Lower leg skin (tissue), 4 donors: ENCODE measurements at places on chromosomes 5 and 9. TPM values are rescaled to one million over a fixed set of nuclear protein-coding genes. Genes with fewer than 3 reads are reported as not detected.

FOXD4L3 gene
- total RNA-seq: not detected

PRR16 gene
- total RNA-seq: 1.8 TPM

FAM240B gene
- not detected for total RNA-seq

C9 gene
- not detected for total RNA-seq

CKMT2 gene
- total RNA-seq: 19.7 TPM

NRARP gene
- 49.2 TPM for total RNA-seq

NTRK2 gene
- total RNA-seq: 6.2 TPM

SLC6A19 gene
- total RNA-seq: not detected

TMEM215 gene
- total RNA-seq: not detected

RGS7BP gene
- not detected for total RNA-seq

DNA sequence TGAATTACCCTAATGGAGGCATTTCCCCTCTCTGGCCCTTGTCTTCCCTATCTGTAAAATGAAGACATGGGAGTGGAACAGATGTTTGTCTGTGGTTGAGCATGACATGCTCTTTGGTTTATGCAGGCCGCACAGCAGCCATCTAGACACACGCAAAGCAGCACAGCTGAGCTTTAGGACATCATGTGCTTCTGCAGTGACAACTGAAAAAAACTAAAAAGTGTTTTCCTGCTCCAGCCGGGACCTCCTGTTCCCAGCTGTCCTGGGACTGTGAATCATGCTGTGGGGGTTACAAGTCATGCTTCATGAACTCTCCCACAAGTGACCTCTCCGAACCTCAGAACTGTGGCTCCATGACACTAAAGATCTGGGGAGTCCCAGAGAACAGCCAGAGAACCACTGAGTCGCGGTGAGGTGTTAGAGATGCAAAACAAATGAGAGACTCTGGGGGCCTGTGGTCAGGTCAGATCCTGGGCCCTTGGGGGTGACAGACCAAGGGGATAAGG lies 1.7 kb downstream of the SMIM3 start:
- no peak for DNase-seq

- no peak for DNase-seq
Measured at GRCh38 chr9:27467486-27467885, 56.6 kb upstream of the IFNK start.

GRCh38 chr5:143585970-143586369 lies 182.5 kb upstream of the NR3C1 start:
- DNase-seq: no peak

DNA sequence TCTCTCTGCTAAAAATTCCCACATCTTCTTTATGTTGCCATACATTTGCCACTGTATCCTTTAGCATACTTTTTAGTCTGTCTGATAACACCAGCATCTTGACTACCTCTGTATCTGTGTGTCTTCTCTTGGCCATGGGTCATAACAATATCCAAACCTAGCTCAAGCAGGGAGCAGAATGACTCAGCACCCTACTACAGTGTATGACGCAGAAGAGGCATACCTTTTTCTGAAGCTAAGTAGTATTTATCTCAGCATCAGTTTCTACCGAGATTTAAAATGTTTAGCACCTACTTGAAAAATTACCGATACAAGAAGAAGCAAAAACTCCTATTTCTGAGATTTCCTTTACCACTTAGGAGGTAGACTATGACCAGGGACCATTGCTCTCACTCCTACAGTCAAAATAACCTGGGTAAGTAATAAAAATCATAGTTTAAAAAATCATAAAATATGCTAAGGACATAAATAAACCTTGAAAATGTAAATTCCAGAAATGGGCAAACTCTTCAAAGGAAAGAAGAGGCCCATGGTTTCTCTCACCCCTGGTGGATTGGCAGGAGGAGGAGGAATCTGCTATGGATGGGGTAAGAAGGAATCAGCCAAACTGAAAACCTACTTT lies 286.5 kb downstream of the MAST4 start:
- no peak for DNase-seq

GRCh38 chr9:89536600-89536999 lies 38.7 kb upstream of the SEMA4D start:
- no peak for DNase-seq

DNA sequence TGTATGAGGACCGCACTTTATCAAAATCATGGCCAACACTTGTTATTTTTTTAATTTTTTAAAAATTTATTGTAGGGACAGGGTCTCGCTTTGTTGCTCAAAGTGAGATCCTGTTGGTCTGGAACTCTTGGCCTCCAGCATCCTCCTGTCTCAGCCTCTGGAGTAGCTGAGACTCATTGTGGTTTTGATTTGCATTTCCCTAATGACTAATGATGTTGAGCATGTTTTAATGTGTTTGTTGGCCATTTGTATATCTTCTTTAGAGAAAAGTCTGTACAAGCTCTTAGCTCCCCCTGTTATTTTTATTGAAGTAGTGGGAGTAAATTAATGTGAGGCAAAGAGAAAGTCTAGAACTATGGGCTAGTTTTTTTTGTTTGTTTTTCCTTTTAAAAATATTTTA lies 1.6 kb upstream of the RPS6 start:
- no peak for DNase-seq

GRCh38 chr5:96509316-96509715 lies 76.3 kb upstream of the PCSK1 start:
- DNase-seq: no peak

GRCh38 chr9:76576344-76576743 lies 117.4 kb downstream of the GCNT1 start:
- peak; percentile 43 for DNase-seq

- no peak for DNase-seq
Measured at GRCh38 chr9:78918976-78919375, 622.1 kb downstream of the PSAT1 start.

- no peak for DNase-seq
Measured at GRCh38 chr5:37767961-37768360, 71.9 kb downstream of the GDNF start.

DNA sequence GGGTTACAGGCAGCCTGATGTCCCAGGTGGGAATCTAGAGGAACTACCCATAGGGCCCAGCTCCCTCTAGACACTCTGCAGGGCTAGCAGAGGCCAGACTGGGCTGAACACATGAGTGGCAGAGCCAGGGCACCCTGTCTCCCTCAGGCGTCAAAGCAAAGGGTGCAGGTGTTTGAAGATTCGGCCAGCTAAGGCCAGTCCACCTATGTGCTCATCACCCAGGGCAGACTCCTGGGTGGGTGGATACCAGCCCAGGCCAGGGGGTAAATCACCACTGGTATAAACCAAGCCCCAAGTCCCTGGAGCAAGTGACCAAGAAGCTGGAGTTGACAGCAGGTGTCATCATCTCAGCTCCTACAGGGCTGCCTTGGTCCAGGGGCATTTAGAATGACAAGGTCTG lies 3.4 kb downstream of the CCDC180 start:
- DNase-seq: no peak

- DNase-seq: no peak
Measured at GRCh38 chr5:139141446-139142204, 56.5 kb downstream of the SIL1 start.

DNA sequence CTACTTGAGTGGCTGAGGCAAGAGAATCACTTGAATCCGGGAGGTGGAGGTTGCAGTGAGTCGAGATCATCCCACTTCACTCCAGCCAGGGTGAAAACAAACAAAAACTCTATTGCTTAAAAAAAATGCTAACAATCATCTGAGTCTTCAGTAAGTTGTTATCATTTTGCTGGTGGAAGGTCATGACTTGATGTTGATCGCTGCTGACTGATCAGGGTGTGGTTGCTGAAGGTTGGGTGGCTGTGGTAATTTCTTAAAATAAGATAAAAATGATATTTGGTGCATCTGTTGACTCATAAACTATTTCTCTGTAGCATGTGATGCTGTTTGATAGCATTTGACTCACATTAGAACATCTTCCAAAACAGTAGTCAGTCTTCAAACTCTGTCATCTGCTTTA lies 349.4 kb upstream of the PAPPA start:
- no peak for DNase-seq

GRCh38 chr5:138336952-138337684 lies 948 bp upstream of the FAM53C start:
- DNase-seq: peak; percentile 96

GRCh38 chr5:127950707-127951391 lies 132.7 kb upstream of the SLC12A2 start:
- DNase-seq: no peak

DNA sequence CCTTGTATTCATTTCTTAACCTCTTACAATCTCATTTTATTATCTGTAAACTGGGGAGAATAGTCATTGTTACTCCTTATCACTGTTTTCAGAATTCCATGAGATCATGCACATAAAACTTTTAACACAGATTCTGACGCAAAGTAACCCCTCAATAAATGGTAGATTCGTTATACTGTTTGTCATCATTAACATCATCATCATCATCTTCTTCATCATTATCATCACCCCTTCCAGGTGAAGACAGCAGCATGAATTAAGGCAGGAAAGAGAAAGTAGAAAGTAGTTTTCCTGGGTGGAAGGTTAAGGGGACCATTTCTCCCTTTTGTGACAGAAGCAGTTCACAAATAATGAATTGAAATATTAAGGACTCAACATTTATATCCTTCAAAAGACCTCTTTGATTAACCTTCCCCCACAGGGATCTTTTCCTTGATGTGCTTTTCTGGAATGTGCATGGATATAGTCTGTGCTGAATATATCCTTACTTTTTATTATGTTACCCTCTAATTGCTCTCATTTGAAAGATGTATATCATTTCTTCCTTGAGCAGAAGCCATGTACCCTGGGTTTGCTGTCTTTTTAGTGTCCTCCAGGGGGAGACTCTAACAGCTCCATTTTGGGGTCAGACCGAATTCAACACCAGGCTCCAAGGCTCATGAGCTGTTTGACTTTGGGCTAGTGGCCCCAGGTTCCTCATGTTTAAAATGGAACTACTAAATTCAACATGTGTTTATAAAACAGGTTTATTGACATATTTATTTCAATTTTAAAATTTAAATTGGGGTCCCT lies 1029.9 kb upstream of the WWC1 start:
- no peak for DNase-seq

DNA sequence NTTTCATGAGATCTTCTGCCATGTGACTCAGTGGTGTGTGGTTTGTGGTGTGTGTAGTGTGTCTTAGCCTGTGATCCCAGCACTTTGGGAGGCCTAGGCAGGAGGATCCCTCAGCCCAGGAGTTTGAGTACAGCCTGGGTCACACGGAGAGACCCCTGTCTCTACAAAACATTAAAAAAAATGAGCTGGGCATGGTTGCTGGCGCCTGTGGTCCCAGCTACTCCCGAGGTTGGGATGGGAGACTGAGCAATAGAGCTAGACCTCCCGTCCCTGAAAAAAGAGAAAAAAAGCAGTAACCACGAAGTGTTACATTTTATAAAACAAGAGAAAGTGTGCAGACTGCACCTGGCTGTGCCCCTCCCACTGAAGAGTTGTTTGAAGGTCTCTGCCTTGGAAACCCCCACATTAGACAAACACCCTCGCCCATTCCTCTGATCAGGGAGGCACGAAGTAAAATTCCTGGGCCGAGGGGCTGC lies 21.2 kb upstream of the RNU6ATAC start:
- DNase-seq: peak; percentile 80
